ENCODE measurements at places on chromosomes 2 and 18. TPM values are rescaled to one million over a fixed set of nuclear protein-coding genes. Genes with fewer than 3 reads are reported as not detected.

The PID1 gene
- 3.6 TPM for total RNA-seq

The DUSP2 gene
- 0.53 TPM for total RNA-seq

The TPO gene
- not detected for total RNA-seq

The CXCR1 gene
- not detected for total RNA-seq

The SCYGR4 gene
- total RNA-seq = not detected

All from A549 treated with ZK216348 at 1 μM for 4 hours (cell line).